Activated CD4-positive, alpha-beta memory T cell treated with anti-CD3 and anti-CD28 coated beads for 36 hours (primary cell): ENCODE measurements at places on chromosomes 11 and 22. TPM values are rescaled to one million over a fixed set of nuclear protein-coding genes. Genes with fewer than 3 reads are reported as not detected.

The POTEH gene
- not detected for total RNA-seq

The C22orf15 gene
- 0.31 TPM for total RNA-seq

The MYEOV gene
- total RNA-seq: 0.14 TPM

The MMP13 gene
- total RNA-seq: not detected

The PTPRJ gene
- total RNA-seq: 37.0 TPM

The LMNTD2 gene
- total RNA-seq: 3.1 TPM

The RBMXL2 gene
- total RNA-seq: not detected

The TRIM6 gene
- 0.97 TPM for total RNA-seq

The PANX2 gene
- total RNA-seq: 3.5 TPM

The MOB2 gene
- 17.9 TPM for total RNA-seq

The SCGB1C1 gene
- total RNA-seq: not detected

The RHOD gene
- 0.87 TPM for total RNA-seq

The ASRGL1 gene
- 7.7 TPM for total RNA-seq

The GSTP1 gene
- 361 TPM for total RNA-seq

The THY1 gene
- total RNA-seq: 6.9 TPM

The SLC22A24 gene
- total RNA-seq: not detected

The SPDYC gene
- total RNA-seq: not detected

The PDGFB gene
- total RNA-seq: 13.3 TPM

The GDPD4 gene
- not detected for total RNA-seq

The OTOG gene
- not detected for total RNA-seq

The BTBD18 gene
- not detected for total RNA-seq

The LRRC10B gene
- not detected for total RNA-seq

The AIFM3 gene
- not detected for total RNA-seq

The APOA1 gene
- total RNA-seq: not detected

The ACTN3 gene
- total RNA-seq: 0.15 TPM

The ARFIP2 gene
- 37.8 TPM for total RNA-seq
